PC-9 (cell line): ENCODE measurements at places on chromosomes 1 and 21.

DNA sequence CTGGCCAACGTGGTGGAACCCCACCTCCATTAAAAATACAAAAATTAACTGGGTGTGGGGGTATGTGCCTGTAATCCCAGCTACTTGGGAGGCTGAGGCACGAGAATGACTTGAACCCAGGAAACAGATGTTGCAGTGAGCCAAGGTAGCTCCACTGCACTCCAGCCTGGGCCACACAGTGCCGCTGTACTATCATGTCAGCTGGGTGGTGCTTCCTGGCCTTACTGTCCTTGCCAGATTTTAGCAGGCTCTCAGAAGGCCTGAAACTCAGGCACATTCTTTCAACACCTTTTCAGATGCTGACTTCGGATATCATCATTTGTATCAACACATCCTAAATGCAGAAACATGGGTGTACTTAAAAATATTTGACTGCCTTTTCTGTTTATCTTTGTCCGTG lies 31.6 kb upstream of the NBL1 start:
- no peak for DNase-seq

GRCh38 chr1:240912821-240913220 lies 300.9 kb upstream of the GREM2 start:
- no peak for DNase-seq

DNA sequence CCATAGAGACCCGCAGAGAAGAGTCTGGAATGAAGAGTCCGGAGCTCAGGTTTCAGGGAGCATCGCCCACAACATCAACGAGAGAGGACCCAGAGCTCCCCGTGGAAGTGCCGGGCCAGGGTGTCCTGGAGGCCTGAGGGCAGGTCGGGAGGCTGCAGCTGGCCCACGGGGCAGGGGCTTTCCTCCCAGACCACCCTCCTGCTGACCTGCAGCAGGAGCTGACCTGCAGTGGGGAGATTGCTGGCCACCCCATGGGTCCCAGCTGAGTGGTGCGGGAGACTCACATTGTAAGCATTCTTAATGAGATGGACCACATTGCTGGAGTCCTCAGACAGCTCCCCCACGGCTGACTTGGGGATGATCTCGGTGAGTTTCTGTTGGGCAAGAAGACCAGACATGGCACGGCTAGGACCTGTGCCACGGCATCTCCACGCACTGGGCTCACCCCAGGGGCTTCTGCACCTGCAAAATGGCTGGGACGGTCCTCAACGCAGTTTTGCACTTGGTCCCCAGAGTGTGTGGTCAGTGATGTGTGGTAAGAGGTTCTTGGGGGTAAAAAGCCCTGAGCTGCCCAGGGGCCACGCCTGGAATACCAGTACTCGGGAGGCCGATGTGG lies 21.3 kb upstream of the PTTG1IP start:
- DNase-seq, result no peak

GRCh38 chr1:12475101-12475500 lies 142.9 kb downstream of the DHRS3 start:
- no peak for DNase-seq

- DNase-seq, result no peak
Observed at GRCh38 chr1:56297208-56297607, 282.2 kb downstream of the PLPP3 start.

GRCh38 chr1:17919525-17920439 lies 164.6 kb downstream of the ACTL8 start:
- DNase-seq, result peak; percentile 19

DNA sequence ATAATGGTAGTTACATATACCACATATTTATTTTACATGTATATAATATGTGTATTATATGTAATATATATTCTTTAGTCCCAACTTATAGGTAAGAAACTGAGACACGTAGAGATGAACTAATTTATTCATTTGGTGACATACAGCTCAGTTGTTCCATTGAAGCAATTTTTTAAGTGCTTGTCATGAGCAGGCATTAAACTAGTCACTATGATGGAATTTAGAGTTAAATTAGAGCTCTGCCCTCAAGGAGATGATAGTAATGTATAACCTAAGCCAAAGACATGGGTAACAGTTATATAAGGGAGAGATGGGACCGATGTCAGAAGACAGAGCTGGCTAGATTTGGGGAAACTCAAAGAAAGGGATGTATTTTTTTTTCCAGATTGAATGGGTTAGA lies 83.0 kb downstream of the ST6GALNAC5 start:
- DNase-seq, result no peak

DNA sequence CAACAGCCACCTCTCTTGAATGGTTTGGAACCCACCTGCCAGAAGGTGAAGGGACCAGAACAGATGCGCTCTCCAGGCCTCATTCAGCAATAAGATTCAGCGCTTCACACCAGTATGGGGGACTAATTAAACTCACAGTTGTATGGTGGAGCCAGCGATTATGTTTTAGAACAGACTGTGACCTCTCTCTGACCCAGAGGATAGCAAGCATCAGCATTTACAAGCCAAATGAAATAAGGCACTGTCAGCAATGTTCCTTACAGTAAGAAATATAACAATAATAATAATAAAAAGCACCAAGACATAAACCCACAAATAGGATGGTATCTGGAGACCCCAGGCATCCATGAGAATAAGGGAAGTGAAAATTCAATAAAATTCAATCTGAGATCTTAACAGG lies 6.9 kb upstream of the CDC42BPA start:
- no peak for DNase-seq

- peak; percentile 36 for DNase-seq
Observed at GRCh38 chr1:21338573-21339355, 48.5 kb upstream of the ECE1 start.

- DNase-seq, result peak; percentile 17
Observed at GRCh38 chr1:209513226-209513625, 70.3 kb upstream of the CAMK1G start.

DNA sequence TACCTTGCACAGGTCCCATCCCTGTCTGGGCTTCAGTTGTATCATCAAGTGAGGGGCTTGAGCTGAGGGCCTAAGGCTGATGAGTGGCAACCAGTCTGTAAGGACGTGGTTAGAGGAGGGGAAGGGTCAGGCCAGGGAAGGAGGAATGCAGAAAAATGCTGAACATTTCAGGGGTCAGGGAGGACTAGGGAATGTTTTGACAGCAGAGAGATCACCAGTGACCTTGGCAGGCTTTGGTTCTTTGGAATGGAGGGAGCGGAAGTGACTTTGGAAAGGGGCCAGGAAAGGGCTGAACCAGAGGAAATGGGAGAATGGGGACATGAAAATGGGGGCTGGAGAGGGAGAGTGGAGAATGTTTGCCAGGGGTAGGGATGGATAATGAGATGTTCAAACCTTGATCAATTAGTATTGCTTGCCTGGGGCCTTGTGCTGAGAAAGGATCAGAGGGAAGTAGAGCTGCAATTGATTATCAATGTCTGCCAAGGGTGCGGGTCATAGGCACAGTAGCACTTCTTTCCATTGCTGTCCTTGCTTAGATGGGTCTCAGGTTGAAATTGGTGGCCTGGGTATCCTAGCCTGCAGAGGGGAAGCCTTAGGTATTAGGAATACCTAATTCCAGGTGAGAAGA lies 7.4 kb downstream of the LDLRAP1 start:
- DNase-seq, result no peak

DNA sequence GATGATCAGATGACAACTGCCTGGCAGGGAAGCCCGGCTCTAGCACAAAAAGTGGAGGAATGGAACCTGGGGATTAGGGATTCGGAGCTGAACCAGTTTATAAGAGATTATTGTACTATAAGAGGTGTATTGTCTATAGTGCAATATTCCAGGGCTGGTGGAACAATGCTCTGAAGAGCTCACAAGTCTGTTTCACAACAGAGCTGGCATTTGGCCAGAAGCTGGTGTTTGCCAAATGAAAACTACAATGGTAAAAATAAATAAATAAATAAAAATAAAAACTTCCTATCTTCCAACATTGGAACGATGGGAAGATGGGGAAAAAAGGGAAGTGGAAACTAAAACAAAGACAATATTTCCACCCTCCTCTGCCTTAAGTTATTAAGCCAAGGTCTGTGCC lies 73.5 kb downstream of the CHODL start:
- no peak for DNase-seq

DNA sequence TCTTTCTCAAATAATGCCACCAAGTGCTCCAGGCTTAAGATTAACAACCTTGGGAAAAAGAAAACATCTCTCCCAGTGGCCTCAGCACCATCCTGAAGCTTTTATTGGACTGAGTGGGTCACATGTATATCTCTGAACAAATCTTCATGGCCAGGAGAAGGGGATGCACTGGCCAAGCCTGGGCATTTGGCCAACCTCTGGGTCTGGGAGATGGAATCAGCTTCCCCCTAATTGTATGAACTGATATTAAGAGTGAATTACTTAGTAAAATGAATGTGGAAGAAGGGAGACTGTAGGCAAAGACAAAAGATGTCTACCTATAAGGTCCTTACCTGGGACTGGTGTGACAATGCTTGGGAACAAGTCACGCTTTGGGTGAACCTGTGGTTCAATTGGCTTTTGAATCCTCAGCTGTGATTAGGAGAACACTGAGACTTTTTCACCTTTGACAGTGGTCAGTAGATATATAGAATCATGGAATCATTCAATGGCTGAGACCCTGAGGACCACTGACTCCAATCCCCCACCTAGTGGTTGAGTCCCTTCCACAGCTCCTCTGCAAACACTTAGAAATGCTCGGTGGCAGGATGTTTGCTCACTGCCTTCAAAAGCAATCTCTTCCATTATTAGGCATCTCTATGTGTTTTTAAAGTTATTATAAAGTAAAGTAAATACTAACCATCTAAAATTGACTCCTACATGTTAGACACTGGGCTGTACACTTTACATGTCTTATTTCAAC lies 102.6 kb upstream of the ATP1A1 start:
- DNase-seq, result no peak

DNA sequence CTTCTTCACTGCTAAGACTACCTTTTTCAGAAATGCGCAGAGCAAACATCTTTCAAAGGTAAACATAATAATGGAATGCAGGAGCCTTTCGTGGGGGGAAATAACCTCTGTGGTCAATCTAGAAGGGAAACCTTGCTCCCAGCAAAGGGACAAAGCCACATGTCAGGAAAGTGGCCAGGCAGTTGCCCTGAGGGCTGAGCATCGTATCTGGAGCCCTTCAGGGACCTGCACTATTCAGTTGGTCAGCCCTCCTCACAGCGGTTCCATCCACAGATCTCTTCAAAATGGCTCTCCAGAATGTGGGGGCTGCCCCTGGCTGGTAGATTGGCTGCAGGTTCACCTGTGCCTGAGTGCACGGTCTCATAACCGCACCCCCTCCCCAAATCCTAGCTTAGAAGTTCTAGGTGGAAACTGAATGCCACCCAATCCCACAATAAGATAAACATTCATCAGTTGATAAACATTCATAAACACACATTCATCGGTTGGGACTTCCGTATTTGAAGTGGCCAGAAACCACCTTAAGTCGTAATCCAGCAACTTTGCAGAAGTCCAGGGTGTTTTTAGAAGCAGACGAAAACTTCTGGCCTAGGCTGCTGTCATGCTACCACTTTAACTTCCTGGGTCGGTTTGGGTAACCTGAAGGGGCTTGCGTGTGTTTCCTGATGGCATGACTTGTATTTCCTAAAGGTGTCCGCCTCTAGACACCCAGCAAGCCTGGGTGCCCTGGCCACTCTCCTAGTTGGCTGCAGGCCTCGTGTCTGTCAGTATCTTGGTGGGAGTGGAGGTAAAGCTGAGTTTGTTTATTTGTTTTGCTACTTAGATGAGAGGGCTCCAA lies 50.5 kb downstream of the RASSF5 start:
- no peak for DNase-seq

- peak; percentile 49 for DNase-seq
Observed at GRCh38 chr1:244887281-244887680, 22.9 kb upstream of the HNRNPU start.

- DNase-seq, result no peak
Observed at GRCh38 chr1:193320270-193320669, 133.9 kb upstream of the B3GALT2 start.

GRCh38 chr1:63914706-63915105 lies 140.9 kb downstream of the ROR1 start:
- DNase-seq, result no peak

GRCh38 chr1:224922404-224923164 lies 6.9 kb upstream of the DNAH14 start:
- DNase-seq, result peak; percentile 16

- DNase-seq, result no peak
Observed at GRCh38 chr1:205329719-205330118, 8.2 kb upstream of the NUAK2 start.

- no peak for DNase-seq
Observed at GRCh38 chr1:3350506-3351261, 103.8 kb upstream of the ARHGEF16 start.

DNA sequence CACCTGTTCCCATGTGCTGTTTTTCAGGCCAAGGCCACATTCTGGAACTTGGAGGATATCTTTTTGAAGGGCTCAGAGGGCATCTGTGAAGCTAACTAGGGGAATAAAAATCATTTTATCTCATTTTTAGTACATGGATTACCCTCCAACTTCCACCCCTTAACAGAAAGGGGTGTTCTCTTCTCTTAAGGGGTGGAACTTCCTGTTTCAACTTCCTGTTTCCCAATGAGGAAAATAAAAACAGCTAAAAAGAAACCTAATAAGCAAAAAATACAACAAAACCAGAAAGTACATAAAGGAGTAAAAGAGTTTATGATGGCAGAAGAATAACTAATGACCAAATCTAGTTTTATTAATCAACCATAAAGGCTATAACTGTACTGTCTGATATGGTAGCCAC lies 24.8 kb upstream of the SLC22A15 start:
- no peak for DNase-seq

GRCh38 chr21:41858466-41859296 lies 20.5 kb downstream of the PRDM15 start:
- no peak for DNase-seq

DNA sequence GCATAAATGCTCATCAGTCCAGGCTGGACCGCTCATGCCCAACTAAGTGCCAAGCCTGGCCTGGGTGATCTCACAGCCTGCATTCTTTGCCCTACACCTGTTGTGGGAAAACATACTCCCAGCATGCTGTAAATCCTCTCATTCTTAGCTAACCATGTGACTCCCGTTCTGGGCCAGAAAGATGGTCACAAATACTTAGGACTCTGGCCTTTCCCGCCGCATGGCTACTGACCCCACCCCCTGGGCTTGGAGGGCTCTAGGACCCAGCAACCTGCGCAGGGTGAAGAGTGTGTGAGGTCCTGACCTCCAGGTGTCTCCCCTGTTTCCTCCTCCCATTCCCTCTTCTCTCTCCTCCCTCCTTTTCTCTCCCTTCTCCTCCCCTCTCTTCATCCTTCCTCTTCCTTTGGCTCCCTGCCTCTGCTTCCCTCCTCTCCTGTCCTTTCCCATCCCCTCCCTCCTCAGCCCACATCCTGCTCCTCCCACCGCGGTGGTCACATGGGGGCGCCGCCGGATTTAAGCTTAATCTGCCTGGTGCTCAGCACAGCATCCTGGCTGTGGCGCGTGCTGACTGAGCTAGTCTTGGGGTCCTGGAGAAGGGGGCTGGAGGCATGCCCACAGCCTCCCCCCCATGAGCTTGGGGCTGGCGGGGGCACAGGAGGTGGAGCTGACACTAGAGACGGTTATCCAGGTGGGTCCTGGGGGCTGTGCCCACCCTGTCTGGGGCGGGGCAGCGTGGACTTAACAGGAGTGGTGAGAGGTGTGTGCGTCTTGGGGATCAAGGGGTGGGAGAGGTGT lies at the start of gene CROCC:
Gene CROCC, plus strand, starts transcription at position 541 of the 795 bp plus-strand sequence. Its CDS starts 88 bp downstream, at position 629.
- no peak for DNase-seq

GRCh38 chr21:35329940-35330660 lies 281.0 kb upstream of the RUNX1 start:
- DNase-seq, result no peak
